Choroid plexus epithelial cell (primary cell): ENCODE measurements at places on chromosomes 12 and 14.

DNA sequence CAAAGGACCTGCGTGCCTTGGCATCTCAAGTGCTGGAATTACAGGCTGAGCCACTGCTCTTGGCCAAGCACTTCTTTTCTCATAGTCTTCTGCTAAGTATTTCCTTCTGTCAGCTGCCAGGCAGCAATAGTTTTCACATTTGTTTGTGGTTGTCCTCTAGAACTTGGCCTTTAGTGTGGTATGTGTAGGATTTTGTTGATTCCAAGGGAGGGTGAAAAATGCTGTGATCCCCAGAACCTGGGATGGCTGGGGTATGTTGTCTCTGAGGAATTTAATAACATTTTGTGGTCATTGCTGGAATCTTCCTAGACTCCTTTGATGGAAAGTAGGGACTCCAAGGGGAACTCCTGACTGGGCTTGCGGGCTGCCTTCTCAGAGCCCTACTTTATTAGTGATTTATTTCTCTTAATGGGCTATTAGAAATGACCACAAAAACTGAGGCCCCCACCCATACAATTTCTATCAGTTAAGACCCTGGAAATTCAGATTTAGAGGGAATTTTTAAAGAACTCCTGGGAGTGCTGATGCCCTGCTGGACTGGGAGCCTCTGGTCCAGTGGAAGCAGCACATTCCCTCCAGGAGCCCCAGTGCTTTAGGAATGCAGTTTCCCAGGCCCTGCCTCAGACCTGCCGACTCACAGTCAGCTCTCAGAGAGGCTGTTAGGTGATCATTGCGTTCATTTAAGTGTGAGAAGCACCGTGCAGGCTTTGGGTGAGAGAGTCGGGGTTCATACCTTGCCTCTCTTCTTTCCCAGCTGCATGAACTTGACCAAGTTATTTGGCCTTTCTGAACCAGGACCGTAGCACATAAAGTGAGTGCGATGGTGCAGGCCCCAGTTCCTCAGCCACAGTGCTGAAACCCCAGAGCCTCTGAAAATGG lies 22.7 kb downstream of the TRAF3 start:
- peak; percentile 88 for DNase-seq

DNA sequence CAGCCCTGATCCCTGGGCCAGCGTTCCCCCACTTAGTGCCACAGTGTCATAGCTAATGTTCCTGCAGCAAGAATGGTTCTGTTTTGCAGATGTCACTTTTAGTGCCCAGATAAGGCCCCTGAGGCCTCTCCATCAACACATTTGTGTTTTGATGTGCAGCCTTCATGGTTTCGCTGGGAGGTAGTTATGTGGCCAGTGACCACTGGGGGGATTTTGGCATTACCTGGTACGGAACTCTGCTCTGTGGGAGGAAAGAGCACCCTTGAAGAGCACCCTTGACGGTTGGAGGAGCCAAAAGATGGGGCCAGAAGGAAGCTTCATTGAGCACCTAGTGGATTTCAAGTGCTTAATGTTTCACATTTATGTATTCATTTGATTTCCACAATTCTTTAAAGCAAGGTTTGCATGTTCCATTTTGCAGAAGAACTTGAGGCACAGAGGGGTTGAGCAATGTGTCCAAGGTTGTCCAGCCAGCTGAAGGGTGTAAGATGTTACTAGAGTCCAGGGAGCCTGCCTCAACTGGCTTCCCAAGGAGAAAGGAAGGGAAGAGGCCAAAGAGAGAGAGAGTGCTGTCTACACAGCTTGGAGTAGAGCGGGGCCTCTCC lies 13.0 kb downstream of the SERPINA11 start:
- no peak for DNase-seq

DNA sequence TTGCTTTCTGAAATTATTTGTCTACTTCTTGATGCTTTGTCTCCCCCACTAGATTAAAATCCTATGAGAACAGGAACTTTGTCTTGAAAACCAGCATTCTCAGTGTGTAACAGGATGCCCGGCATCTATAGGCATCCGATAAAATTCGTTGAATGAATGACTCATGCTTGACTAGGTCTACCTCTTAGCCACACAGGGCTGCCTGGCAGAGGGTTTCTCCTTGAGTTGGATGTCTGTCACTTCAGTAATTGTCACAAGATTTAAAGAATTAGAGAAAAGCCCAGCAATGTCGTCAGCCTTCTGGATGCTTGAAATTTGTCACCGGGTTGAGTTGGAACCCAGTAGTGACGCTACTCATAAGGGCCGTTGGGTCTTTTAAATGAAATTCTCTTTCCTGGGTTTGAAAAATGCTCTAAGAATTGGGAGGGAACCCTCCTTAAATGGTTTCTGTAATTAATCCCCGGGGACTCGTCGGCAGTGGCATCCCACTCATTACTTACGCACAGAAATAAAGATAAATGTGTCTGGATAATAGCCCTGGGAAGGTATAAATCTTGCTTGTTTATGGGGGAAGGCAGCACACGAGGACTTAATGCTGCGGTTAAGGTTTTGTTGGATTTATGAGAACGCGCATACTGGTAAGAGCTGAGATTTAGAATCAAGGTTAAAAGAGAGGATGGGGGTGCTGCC lies 194.1 kb downstream of the AACS start:
- no peak for DNase-seq

DNA sequence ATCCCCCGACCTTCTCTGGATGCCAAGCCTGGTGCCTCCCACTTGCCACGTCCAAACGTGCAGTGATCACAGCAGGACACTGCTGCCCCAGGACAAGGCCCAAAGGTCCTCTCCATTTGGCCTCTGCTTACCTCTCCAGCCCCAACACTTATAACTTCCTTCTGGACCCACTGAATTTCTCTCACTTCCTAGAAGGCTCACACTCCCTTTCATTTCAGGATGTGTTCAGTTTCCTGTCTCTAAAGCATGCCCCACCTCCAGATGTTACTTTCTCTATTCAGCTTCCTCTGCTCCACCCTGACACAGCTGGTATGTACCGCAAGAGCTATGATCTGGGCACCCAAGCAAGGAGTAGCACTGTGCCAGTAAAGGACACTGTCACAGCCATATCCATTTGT lies 33.0 kb downstream of the CDKL1 start:
- DNase-seq = peak; percentile 36

GRCh38 chr12:108629151-108629550 lies 4.5 kb downstream of the SELPLG start:
- no peak for DNase-seq

- DNase-seq = no peak
These were observed 18.5 kb upstream of the KLRD1 start for GRCh38 chr12:10289005-10289754.

DNA sequence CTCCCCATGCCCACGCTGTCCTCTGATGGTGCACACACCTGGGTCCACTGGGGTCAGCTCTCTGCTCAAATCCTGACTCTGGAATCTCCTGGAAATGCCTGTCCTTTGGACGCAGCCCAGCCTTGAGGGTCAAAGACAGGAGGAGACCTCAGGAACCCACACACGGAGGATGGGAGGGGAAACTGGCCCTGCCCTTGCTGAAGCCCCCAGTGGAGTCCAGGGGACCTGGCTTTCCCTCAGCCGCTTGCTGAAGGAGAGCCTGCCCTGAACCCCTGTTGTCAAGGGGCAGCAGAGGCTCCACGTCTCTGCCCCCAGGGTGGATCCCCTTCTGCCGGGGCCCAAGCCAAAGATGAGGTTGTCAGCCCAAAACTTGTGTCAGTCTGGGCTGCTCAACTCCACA lies 16.9 kb downstream of the GALNT9 start:
- DNase-seq = no peak

- peak; percentile 84 for DNase-seq
These were observed 110.9 kb upstream of the DNM1L start for GRCh38 chr12:32568228-32568627.

GRCh38 chr14:65303190-65303898 lies 109.2 kb upstream of the FUT8 start:
- no peak for DNase-seq

DNA sequence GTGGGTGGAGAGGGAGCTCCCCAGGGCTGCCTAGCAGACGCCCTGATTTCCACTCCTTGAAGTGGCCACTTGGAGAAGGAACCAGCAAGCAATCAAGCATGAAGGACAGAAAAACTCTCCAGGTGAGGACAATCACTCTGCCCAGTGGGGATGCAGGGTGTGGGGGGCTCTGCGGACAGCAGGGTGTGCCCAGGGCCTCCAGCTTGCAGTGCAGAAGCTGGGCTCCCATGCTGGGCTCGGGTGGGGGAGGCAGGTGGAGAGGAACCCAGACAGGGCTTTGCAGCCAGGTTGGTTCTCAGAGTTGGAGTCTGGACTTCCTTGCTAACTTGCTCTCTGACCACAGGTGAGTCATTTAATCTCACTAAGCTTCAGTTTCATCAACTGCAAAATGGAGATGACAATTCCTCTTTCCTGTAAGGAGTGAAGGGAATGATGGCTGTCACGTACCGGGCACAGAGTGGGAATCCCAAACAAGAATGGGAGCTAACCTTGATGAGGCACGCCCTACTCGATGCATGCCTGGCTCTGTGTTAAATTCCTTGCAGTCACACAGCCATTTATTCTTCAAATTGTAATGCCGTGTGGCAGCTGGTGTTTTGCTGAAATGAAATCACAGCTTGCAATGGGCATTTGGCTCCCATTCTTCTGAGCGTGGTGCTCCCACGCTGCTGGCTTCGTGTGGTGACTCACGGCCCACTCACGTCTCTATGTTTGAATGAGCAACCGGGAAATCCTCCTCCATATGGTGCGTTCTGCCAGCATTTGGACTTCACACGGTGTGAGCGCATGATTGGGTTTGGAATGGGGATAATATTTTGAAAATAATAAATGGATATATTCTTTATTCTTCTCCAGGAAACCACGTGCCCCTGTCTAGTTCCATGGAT lies 75.2 kb downstream of the PRIMA1 start:
- no peak for DNase-seq

- no peak for DNase-seq
These were observed 76.6 kb upstream of the CCND2 start for GRCh38 chr12:4196805-4197420.

DNA sequence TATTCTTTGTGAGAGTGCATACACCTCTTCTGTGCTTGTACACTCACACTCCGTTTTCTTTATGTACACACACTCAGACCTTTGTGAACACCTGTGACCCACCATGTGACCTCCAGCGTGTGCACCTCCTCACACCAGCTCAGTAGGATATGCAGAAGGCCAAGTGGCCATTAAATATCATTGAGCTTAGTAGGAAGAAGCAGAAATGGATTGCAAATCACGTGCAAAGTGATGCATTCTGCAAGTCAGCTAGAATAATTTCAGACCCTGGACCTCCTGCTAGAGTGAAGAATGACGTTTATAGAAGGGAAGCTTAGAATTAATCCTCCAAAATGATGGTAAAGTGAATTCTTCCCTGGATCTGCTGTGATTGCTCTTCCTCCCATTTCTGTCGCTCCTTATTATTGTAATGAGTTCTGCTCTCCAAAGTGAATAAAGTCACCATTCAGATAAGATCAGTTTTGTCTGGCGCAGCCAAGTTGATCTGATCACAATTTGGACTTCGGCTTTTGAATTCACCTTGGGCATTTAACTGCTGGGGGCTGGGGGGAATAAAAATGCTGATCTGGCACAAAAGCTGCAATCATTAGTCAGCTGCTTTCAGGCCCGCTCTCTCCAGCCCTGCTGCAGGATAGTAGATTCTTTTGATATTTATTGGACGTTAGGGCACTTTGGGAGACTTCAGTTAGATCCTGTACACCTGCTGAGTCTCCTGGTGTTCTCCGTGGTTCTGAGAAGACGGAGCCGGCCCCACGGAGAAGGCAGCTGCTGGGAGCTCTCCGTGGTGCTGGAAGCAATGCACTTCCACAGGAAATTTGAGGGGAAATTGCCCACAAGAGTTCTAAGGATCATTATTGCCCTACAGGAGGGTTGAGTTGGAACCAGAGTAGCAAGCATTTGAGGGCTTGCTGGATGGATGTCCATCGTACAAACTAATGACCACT lies 12.4 kb upstream of the NRXN3 start:
- peak; percentile 38 for DNase-seq

DNA sequence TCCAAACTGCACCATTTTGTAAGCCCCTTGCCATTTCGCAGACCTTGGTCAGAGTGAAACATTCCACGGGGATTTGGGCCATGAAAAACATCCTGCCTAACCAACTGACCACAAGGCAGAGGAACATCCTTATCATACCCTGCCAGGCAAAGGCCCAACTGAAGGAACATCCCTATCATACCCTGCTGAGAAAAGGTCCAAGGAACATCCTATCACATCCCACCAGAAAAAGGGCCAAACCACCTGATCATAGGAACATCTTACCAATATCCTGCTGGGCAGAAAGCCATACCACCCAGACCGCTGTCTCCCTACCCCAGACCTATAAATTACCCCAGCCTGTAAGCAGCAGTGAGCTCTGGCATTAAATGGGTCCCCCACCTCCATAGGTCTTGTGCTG lies 19.4 kb upstream of the LRRC9 start:
- no peak for DNase-seq

DNA sequence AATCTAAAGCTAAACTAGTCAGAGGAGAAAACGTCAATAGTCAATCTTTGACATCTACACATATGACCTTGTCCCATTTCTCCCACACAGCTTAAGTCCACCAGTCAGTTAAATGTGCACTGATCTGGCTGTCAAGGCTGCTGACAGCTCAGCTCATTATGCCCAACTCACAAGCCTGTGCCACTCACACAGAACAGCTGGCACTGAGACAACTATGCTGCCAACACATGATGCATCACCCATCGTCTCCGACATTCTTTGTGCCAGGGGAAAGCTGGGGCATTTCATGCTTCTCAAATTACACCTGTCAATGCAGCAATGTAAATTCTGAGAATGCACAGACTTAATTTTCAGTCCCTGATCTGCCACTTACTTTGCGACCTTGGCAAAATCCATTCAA lies 25.3 kb downstream of the GNS start:
- no peak for DNase-seq

DNA sequence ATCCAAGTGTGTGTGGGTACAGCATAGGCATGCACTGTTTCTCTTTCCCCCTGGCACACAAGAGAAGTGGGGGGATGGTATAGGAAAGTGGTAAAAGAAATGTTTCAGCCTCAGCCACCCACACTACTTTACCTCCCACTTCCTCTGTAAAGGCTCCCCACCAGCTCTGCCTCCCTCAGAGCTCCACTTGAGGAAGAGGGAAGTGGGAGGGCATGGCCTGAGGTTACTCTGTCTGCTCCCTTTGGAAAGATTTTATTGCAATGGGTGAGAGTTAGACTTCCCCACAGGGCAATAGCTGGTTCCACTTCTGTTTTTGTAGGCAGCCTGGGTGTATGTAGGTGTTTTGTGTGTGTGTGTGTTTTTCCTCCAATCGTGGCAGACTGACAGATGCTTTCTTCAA lies 145.3 kb downstream of the SSPN start:
- DNase-seq = no peak

DNA sequence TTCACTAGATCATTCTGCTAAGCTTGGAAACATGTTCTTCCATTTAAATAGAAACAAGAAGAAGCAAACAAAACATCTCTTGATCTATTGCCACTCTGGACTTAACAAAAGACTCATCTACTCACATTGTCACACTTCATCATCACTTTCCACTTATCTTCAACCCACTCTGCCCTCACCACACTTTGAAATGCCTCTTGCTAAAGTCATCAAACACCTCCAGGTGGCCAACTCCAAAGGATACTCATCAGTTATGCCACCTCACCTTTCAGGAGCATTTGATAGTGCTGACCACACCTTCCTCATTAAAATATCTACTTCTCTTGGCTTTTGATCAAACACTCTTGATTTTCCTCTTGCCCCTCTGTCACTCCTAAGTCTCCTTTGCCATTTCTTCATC lies 7.2 kb downstream of the EFCAB11 start:
- no peak for DNase-seq

- DNase-seq = no peak
These were observed 148.7 kb upstream of the PDZRN4 start for GRCh38 chr12:41039461-41039860.

- DNase-seq = peak; percentile 82
These were observed 1.4 kb downstream of the ZNF385A start for GRCh38 chr12:54383041-54383609.

GRCh38 chr12:94282675-94283074 lies 134.3 kb downstream of the PLXNC1 start:
- peak; percentile 40 for DNase-seq
